ENCODE measurements at places on chromosomes 7 and 10. TPM values are rescaled to one million over a fixed set of nuclear protein-coding genes. Genes with fewer than 3 reads are reported as not detected.
A peak's percentile ranks its signal among the peaks of the same experiment; 100 is the strongest.

Gene ZP3
- polyA plus RNA-seq, result 3.6 TPM

Gene TAS2R5
- 0.40 TPM for polyA plus RNA-seq

GRCh38 chr10:42638821-42639270, 476 bp upstream of the ZNF33B start:
- H3K4me1 ChIP-seq, result no peaks in the 10 kb centered on the region
- H3K27me3 ChIP-seq, result no peaks in the 10 kb centered on the region
- peak overlapping the region; percentile 97 for H3K27ac ChIP-seq
- peaks cover 1% of the 10 kb centered on the region for H3K36me3 ChIP-seq
- H3K4me3 ChIP-seq, result peak overlapping the region; percentile 77
- DNase-seq, result no peak

Gene TMEM139
- 35.4 TPM for polyA plus RNA-seq

Gene GNAT3
- polyA plus RNA-seq, result 0.81 TPM

Gene MKI67
- 1.4 TPM for polyA plus RNA-seq

GRCh38 chr10:91313-91712, 42.2 kb upstream of the TUBB8 start:
- H3K36me3 ChIP-seq, result no peaks in the 10 kb centered on the region
- H3K27me3 ChIP-seq, result no peaks in the 10 kb centered on the region
- H3K27ac ChIP-seq, result no peak overlapping the region
- no peak overlapping the region for H3K4me3 ChIP-seq

GRCh38 chr10:98249134-98249533, 18.9 kb downstream of the LOXL4 start:
- H3K4me1 ChIP-seq, result no peaks in the 10 kb centered on the region
- no peak overlapping the region for H3K27ac ChIP-seq

DNA sequence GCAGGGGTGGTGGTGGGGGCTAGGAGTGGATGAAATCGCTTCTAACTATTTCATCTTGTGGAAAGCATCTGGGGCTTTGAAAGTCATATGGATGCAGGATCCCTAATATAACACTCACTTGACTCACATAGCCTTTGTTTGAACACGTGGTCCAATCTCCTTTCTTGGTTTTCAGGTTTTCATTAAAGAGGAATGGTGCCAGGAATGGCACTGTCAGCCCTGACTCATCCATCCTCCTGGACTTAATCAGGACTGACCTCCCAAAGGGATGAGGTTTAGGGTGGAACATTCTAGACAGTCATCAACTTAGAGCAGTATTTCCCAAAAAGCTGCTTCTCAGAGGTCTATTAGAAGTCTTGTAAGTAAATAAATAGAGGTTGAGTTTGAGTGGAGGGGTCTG, 162.0 kb upstream of the PLXNA4 start:
- no peaks in the 10 kb centered on the region for H3K27me3 ChIP-seq
- H3K36me3 ChIP-seq, result no peaks in the 10 kb centered on the region
- no peak overlapping the region for H3K27ac ChIP-seq
- no peak overlapping the region for H3K4me3 ChIP-seq
- H3K4me1 ChIP-seq, result no peaks in the 10 kb centered on the region
- no peak for DNase-seq

DNA sequence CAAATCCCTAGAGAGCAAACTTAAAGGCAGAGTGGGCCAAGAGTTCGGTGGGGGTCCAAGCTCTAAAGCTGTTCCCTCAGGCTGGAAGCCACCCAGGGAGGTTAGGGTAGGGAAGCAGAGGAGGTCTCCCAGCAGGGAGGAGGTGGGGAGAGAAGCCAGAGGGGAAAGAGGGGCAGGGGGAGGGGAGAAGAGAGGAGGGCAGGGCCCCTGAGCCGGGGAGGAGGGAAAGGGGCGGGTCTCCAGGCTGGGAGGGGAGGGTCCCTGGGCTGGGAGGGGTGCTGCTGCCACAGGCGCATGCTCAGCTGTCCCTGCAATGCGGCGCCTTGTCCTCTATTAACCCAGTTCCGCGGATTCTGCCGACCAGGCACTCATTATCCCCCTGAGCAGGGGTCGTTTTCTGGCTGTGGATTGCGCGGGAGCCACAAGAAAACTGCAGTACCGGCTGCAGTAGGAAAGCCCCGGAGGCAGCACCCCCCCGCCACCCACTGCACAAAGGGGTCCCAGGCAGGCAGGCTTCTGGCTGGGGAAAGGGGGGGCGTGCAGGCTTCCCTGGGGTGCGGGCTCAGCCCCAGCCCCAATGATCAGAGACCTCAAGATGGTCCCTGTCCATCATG, 49.3 kb downstream of the CAMK2B start:
- no peaks in the 10 kb centered on the region for H3K4me1 ChIP-seq
- no peak overlapping the region for H3K4me3 ChIP-seq
- no peak overlapping the region for H3K27ac ChIP-seq
- H3K36me3 ChIP-seq, result no peaks in the 10 kb centered on the region
- peak; percentile 23 for DNase-seq

- no peaks in the 10 kb centered on the region for H3K36me3 ChIP-seq
- H3K27ac ChIP-seq, result no peak overlapping the region
- H3K27me3 ChIP-seq, result peaks cover 69% of the 10 kb centered on the region
- peak overlapping the region; percentile 46 for H3K4me3 ChIP-seq
- no peaks in the 10 kb centered on the region for H3K4me1 ChIP-seq
- peak; percentile 12 for DNase-seq
Measured at GRCh38 chr7:132577206-132578049, 1.2 kb upstream of the PLXNA4 start.

Gene PLCE1
- polyA plus RNA-seq, result 5.1 TPM

Gene TMEM176B
- polyA plus RNA-seq, result 206 TPM

DNA sequence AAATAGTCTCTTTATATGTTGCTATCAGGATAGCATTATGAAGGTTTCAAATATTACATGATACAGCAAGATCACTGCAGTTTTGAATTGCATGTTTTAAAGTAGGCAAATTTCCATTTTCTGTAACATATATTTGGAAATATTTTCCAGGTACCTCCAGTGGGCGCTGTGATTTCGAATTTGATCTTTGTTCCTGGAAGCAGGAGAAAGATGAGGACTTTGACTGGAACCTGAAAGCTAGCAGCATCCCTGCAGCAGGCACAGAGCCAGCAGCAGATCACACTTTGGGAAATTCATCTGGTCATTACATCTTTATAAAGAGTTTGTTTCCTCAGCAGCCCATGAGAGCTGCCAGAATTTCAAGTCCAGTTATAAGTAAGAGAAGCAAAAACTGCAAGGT, 299.0 kb downstream of the MALRD1 start:
- DNase-seq, result peak; percentile 13
- no peak overlapping the region for H3K27ac ChIP-seq
- no peaks in the 10 kb centered on the region for H3K27me3 ChIP-seq
- H3K4me1 ChIP-seq, result no peaks in the 10 kb centered on the region
- H3K36me3 ChIP-seq, result no peaks in the 10 kb centered on the region

GRCh38 chr7:50851891-50852290, 69.2 kb upstream of the GRB10 start:
- no peaks in the 10 kb centered on the region for H3K36me3 ChIP-seq
- no peak for DNase-seq
- H3K4me3 ChIP-seq, result no peak overlapping the region
- no peak overlapping the region for H3K27ac ChIP-seq

Gene NAT16
- polyA plus RNA-seq, result not detected

Gene SLC26A5
- polyA plus RNA-seq, result not detected

Gene CYP3A5
- 224 TPM for polyA plus RNA-seq

Gene CLCN1
- polyA plus RNA-seq, result not detected

Gene OPALIN
- not detected for polyA plus RNA-seq

GRCh38 chr7:107078517-107078966, 34.0 kb downstream of the PRKAR2B start:
- no peaks in the 10 kb centered on the region for H3K36me3 ChIP-seq
- no peaks in the 10 kb centered on the region for H3K4me1 ChIP-seq
- DNase-seq, result no peak
- no peak overlapping the region for H3K27ac ChIP-seq

DNA sequence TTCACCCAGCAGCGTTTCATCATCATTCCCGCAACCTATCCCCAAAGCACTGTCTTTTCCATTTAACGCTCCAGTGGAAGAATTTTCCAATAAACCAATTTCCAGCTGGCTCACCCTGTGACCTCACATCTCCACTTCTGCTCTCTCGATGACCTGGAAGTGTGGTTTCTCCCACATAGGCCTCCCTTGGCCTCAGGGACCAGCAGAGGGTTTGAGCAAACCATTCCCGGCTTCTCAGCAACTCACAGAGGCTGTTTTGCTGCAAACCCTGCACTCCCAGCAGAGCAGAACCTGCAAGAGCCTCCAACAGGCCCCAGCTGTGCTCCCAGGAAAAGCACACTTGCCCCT, 523.0 kb upstream of the FOXK1 start:
- H3K27me3 ChIP-seq, result no peaks in the 10 kb centered on the region
- no peaks in the 10 kb centered on the region for H3K36me3 ChIP-seq
- DNase-seq, result no peak
- H3K4me3 ChIP-seq, result no peak overlapping the region

DNA sequence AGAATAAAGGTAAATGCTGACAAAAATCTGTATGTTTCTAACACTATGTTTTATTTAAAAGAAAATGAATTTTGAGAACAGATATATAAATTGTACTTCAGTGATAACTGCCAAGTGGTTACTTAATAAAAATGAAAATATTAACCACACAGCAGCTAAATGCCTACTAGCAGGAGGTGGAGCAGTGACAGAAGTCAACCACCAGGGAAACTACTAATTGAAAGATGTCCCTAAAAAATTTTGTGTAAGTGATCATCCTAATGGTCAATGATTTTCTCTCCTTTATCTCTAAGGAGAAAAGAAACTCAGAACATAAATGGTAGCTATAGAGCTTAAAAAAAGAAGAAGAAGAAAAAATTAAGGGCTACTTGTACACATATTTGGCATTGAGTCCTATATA, 22.9 kb downstream of the WNT16 start:
- no peaks in the 10 kb centered on the region for H3K4me1 ChIP-seq
- DNase-seq, result no peak
- H3K4me3 ChIP-seq, result no peak overlapping the region
- H3K36me3 ChIP-seq, result peaks cover 9% of the 10 kb centered on the region
- H3K27ac ChIP-seq, result no peak overlapping the region

Gene INSYN2A
- polyA plus RNA-seq, result 0.68 TPM

GRCh38 chr7:41130561-41131236, 572.2 kb downstream of the INHBA start:
- no peaks in the 10 kb centered on the region for H3K27me3 ChIP-seq
- H3K4me1 ChIP-seq, result no peaks in the 10 kb centered on the region
- H3K27ac ChIP-seq, result no peak overlapping the region
- no peak overlapping the region for H3K4me3 ChIP-seq

Gene TSPAN13
- polyA plus RNA-seq, result 56.2 TPM

- no peak overlapping the region for H3K4me3 ChIP-seq
- H3K27me3 ChIP-seq, result no peaks in the 10 kb centered on the region
- H3K27ac ChIP-seq, result no peak overlapping the region
- no peaks in the 10 kb centered on the region for H3K36me3 ChIP-seq
Measured at GRCh38 chr10:56035489-56035888, 325.6 kb downstream of the ZWINT start.

DNA sequence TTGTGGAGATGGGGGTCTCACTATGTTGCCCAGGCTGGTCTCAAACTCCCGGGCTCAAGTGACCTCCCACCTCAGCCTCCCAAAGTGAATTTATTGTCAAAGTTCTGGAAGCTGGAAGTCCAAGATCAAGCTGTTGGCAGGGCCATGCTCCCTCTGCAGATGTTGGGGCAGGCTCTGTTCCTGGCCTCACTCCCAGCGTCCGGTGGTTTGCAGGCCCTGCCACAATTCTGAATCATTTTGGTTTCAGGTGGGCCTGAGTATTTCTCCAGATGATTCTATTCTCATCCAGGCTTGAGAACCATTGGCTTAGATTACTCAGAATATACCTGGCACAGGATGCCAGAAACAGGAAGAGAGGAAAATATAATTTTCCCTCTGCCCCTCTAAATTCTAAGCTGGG, 737.4 kb downstream of the TNS3 start:
- no peaks in the 10 kb centered on the region for H3K4me1 ChIP-seq
- H3K27me3 ChIP-seq, result no peaks in the 10 kb centered on the region
- H3K4me3 ChIP-seq, result no peak overlapping the region
- no peak overlapping the region for H3K27ac ChIP-seq

DNA sequence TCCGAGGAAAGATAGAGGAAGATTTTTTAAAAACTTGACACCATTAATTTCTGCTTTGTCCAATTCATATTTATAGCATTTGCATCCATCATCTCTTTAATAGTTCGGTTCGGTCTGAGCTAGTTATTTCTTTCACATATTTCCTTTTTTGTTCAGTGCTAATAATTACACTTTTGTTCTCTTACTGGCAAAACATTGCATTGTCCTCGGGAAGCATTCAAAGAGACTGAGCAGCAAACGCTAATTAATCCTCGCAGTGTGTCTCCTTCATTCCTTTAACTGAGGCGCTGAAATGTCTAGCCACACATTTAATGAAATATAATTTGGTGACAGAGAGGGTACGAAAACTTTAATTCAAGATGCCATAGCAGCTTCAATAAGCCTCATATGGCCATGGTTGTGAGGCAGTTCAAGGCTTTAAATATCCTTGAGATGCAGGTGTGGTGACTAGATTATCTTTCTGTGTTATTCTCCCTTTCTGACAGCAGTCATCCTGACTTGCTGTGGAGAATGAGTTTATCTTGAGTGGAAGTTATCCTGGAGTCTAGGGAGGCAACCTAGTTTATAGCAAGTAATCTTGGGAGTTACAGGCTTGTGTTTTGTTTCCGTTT, 431.4 kb downstream of the SDK1 start:
- H3K4me1 ChIP-seq, result no peaks in the 10 kb centered on the region
- no peak overlapping the region for H3K27ac ChIP-seq
- H3K27me3 ChIP-seq, result no peaks in the 10 kb centered on the region
- no peaks in the 10 kb centered on the region for H3K36me3 ChIP-seq
- H3K4me3 ChIP-seq, result no peak overlapping the region

- H3K4me3 ChIP-seq, result no peak overlapping the region
- no peaks in the 10 kb centered on the region for H3K27me3 ChIP-seq
- no peaks in the 10 kb centered on the region for H3K36me3 ChIP-seq
- H3K27ac ChIP-seq, result peak overlapping the region; percentile 50
Measured at GRCh38 chr10:6530966-6531365, 49.1 kb downstream of the PRKCQ start.
